ENCODE measurements at places on chromosomes 5 and 9. TPM values are rescaled to one million over a fixed set of nuclear protein-coding genes. Genes with fewer than 3 reads are reported as not detected.

GRCh38 chr9:32398207-32398606, 13.8 kb downstream of the ACO1 start:
- H3K4me1 ChIP-seq = peaks cover 5% of the 10 kb centered on the region
- H3K36me3 ChIP-seq = no peaks in the 10 kb centered on the region
- H3K4me3 ChIP-seq = no peak overlapping the region
- no peak for DNase-seq
- no peaks in the 10 kb centered on the region for H3K27me3 ChIP-seq

GRCh38 chr5:177410575-177410974, 1.2 kb upstream of the F12 start:
- no peak overlapping the region for H3K4me3 ChIP-seq
- no peak for DNase-seq
- no peaks in the 10 kb centered on the region for H3K4me1 ChIP-seq
- no peak overlapping the region for H3K27ac ChIP-seq
- H3K27me3 ChIP-seq = no peaks in the 10 kb centered on the region

DNA sequence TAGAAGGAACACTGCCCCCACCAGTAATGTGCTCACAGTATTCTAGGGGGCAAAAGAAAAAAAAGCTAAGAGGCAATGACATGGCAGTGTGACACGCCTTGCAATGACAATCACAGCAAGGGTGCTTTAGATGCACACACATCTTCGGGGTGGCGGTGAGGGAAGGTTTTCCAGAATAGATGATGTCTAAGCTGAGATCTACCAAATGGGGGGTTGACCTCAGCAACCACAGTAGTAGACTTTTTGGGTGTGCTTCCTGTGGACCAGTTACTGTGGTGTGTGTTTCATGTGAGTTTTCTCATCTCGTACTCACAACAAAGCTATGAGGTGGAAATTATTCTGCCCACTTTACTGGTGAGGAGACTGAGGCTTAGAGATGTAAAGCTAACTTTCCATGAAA, 10.2 kb upstream of the IL12B start:
- DNase-seq = no peak
- H3K4me1 ChIP-seq = no peaks in the 10 kb centered on the region
- no peak overlapping the region for H3K4me3 ChIP-seq
- no peaks in the 10 kb centered on the region for H3K27me3 ChIP-seq

DNA sequence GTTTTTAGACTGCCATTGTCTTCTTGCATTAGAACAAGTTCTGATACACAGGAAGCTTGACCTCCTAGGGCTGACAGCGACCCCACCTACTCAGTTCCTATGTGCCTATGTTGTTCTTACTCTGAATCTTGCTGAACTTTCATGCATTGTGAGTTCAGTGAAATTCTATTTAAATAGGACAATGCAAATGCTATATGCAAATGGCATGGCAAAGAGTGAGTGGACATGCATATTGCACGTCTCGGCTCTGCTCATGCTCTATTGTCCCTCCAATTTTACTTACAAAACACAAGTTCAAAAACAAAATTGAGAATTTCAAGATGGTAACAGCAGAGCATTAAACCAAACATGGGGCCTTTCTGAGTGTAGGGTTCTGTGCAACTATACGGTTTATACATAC, 5.3 kb upstream of the DCP2 start:
- H3K4me1 ChIP-seq = no peaks in the 10 kb centered on the region
- no peaks in the 10 kb centered on the region for H3K36me3 ChIP-seq
- H3K27ac ChIP-seq = no peak overlapping the region
- no peak for DNase-seq

DNA sequence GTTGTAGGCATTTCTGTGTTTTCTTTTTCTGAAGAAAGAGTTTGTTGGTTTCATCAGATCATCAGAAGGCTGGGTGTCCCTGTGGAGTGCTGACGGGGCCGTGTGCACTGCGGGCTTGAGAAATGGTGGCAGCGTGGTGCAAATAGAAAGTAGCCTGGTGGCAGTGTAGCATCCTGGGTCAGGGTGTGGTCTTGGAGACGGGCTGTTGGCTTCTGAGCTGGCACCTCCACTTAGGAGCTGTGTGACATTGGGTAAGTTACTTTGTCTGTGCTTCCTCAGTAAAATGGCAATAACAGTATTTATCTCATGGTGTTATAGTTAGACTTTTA, 10.0 kb upstream of the NDST1 start:
- peak overlapping the region; percentile 90 for H3K27ac ChIP-seq
- no peaks in the 10 kb centered on the region for H3K27me3 ChIP-seq
- peaks cover 87% of the 10 kb centered on the region for H3K4me1 ChIP-seq
- peak overlapping the region; percentile 44 for H3K4me3 ChIP-seq

DNA sequence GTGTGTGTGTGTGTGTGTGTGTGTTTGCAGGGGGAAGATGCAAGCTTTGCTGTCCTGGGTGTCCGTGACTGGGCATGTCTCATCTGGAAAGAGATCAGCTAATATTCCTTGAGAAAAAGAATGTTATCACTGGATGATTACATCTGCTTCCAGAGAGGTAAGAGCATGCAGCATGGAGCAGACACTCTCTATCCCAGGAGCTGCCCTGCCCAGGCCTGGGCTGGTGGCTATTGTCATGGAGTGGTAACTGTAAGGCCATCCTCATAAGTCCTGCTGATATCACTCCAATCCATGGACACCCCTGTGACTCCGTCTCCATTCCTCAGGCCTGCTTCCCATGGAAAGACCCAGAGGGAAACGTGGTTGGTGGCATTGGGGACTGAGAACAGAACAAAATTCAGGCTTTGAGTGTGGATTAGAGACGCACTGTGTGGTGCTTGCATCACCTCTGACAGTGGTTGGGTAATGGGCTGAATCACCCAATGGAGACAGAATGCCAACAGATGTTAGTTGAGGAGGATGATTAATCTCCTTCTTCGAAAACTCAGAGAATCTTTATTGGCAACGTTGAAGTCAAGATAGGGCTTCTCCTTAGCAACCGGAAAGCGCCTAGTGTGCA, 52.0 kb upstream of the KCNIP1 start:
- no peaks in the 10 kb centered on the region for H3K36me3 ChIP-seq
- no peak overlapping the region for H3K4me3 ChIP-seq
- no peak overlapping the region for H3K27ac ChIP-seq
- DNase-seq = no peak

DNA sequence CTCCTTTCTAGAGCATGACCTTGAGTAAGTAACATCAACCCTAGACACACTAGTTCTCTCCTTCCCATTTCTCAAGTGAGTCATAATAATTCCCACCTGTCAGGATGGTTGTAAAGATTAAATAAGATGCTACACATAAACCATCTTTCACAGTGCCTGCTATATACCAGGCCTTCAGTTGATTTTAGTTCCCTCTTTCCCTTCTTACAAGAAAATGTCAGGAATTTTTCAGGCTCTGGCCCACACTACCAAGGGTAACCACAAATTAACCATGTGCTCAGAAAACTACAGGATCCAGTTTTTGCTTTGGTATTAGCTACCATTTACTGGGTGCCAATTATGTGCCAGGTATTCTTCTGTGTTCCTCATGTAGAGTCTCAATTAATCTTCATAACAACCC, 42.7 kb upstream of the RARS1 start:
- no peaks in the 10 kb centered on the region for H3K36me3 ChIP-seq
- DNase-seq = no peak
- H3K27me3 ChIP-seq = no peaks in the 10 kb centered on the region
- H3K4me3 ChIP-seq = no peak overlapping the region
- H3K4me1 ChIP-seq = no peaks in the 10 kb centered on the region

LCN9 gene
- not detected for total RNA-seq

FRRS1L gene
- 1.1 TPM for total RNA-seq

ABHD17B gene
- total RNA-seq = 24.6 TPM

HSPA4 gene
- total RNA-seq = 59.0 TPM

Data from thoracic aorta (tissue), 2 donors.